ENCODE measurements at places on chromosomes 7 and 10. TPM values are rescaled to one million over a fixed set of nuclear protein-coding genes. Genes with fewer than 3 reads are reported as not detected.

- no peak for DNase-seq
These were observed 221.4 kb upstream of the PITRM1 start for GRCh38 chr10:3393958-3394357.

DNA sequence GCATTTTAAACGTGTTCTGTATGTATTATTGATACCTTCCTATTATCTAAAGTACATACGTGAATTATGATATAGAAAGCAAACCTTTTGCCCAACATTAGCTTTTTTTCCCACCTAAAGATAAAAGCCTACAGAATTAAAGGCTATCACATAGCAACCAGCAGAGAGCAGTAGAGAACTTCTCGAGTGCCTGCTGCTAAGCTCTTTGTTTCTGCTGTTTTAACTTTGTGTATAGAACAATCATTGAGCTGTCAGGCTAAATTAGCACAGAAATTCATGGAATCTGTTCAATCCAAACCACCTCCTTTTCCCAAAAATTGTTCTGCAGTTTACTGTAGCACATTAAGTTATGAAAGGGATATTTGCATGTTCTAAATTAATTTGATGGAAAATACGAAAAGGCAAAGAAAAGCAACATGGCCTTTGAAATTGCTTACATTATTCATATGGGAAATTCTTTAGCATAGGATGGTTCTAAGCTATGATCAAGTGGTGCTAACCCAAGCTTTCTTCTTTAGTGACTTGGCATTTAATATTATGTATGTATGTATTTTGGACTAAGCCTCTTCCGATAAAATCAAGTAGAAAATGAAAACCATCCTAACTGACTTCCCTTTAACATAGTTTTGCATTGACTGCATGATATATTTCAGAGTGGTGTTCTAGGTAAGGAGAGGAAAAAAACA lies 1288.5 kb downstream of the GATA3 start:
- DNase-seq: peak; percentile 42

DNA sequence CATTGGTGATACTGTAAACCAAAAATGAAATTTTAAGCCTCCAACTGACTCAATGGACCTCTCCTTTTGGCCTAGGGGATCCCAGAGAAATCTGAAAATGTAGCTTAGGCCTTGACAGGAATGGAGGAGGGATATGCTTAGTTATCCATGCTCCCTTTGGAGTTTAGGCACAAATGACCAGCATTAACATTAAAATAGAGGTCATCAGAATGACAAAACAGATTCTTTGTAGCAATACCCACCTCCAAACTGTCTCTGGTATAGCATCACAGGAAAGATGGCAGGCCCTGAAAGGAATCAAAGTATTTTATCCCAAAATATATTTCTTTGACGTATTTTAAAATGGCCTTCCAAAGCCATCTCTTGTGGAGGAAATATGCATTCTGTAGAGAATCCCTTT lies 39.1 kb upstream of the LRRN3 start:
- no peak for DNase-seq

GRCh38 chr10:81843042-81843441 lies 32.0 kb upstream of the NRG3 start:
- peak; percentile 34 for DNase-seq

DNA sequence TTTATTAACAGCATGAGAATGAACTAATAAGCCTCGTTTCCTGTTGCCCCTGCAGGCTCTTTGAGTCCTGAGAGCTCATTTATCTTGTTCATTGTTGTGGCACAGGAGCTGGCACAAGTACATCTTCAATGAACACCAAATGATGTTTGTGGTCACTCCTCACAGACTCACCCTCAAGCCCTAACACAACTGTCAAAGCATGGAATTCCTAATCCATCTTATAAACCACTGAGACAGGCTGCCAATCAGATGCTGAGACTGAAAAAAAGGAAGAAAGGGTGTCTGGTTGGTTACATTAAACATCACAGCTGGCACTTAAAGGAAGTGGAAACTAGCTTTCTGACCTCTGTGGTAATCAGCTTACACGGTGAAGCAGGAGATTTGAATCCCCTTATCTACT lies 7.7 kb upstream of the CCDC172 start:
- DNase-seq: no peak

- DNase-seq: no peak
These were observed 27.0 kb downstream of the RAPGEF5 start for GRCh38 chr7:22329816-22330524.

DNA sequence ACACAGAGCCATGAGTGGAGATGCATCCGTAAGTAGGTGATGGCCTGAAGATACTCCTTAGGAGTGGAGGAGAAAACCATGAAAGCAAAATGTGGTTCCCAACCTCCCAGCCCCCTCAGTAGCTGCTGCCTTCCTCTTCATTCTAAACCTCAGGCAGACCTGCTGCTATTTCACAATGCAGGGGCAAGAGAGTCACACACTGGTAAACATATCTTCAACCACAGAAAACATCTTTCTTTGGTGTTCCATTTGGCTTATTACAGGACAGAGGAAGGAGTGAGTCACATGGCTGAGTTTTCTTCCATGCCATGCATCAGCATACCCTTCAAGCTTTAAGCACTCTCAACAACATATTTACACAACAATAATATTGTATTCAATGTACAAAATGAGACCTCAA lies 342.1 kb downstream of the BMPER start:
- DNase-seq: no peak

- peak; percentile 46 for DNase-seq
These were observed 31.3 kb downstream of the THNSL1 start for GRCh38 chr10:25047591-25048301.

- DNase-seq: no peak
These were observed 31.9 kb downstream of the WASL start for GRCh38 chr7:123716877-123717276.

DNA sequence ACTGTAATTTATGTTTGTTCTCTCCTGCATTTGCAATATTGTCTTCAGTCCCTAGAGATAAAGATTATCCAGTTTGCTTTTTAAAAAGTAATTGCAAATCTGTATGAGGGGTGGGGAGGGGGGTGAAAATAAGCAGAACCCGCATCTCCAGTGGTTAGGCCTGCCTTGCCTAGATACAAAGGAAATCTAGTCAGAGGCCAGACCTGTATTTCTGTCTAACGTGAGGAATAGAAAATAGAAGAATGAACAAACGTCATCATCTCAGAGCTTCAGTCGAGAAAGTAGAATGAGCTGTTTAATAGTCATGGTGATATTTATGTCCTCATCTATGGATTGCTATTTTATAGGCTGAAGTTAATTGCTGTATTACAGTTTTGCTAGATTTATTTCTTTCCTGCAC lies 284.2 kb downstream of the BICC1 start:
- DNase-seq: no peak

- no peak for DNase-seq
These were observed 1.8 kb downstream of the PON3 start for GRCh38 chr7:95394370-95394769.

DNA sequence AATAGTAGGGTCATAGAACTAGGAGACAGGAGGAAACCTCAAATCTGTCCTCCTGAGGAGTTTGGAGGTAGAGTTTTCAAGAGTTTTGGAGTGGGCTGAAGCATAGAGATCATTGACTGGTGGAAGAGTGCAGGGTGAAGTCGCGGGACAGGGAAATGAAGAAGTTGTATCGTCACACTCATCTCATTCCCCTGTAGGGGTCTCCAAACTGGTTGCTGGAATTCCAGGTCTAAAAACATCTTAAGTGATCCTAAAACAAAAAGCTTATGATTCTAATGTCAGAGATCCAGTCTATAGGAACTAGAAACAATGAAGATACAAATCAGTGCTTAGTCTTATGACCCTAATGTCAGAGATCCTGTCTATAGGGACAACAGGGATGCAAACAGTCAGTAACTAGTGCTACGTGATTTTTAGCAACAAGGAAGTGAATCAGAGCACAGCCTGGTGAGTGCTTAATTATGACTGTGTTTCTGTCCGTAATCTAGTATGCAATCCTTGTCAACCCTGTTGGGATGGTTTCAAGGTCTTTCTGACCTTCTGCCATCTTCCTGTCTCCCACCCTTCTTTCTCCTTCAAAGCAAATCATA lies 139.4 kb downstream of the SKIDA1 start:
- no peak for DNase-seq

- DNase-seq: no peak
These were observed 15.8 kb upstream of the TMEM236 start for GRCh38 chr10:17736223-17736622.

DNA sequence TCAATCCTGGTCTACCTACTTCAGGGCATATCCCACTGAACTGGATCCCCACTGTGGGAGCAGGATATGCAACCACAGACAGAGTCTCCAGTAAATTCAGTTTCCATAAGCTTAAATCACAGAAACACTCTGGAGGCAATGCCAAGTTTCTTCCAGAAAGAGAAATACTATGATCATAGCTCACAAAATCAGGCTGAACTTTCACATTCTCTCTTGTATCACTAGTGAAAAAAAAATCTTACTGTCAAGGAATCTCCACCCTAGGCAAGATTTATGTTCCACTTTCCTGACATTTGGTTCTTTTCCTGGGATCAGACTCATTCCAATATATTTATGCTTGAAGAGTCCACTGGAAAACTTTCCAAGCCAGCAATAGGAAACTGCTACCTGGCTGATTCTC lies 749.0 kb downstream of the SUGCT start:
- DNase-seq: no peak

DNA sequence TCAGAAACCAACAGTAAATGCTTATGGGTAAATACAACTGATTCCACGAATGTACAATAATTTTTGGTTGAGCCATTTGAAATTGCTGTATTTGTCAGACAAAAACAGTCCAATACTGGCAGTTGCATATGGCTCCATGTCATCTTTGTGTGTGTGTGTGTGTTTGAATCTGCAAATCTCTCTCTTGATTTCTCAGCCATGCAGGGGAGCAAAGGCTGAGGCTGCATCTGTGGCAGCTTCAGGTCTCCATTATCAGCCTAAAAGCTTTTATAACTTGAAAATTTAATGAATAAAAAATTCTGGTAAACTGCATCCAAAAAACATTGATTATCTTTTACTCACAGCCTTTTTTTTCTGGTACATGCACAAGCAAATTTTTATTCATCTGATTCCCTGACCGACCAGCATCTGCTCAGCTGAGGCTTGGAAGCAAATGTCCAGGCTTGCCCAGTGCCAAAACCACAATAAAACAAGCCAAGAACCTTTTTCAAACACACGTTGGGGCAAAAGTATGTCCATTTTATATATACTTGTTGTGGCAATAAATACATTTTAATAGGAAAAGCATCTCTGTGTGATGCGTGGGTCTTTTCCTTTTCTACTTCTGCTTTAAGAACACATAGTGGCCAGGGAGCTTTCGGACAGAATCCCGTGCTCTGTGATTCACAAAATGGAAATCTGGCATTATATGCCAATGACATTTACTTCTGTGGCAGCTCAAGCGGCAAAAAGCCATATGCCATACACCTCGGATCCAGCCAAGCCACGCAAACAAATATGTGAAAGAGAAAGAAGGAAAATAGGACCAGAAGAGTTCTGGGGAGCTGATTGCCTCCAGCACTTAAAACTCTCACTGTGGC lies 275.6 kb upstream of the AOAH start:
- no peak for DNase-seq

DNA sequence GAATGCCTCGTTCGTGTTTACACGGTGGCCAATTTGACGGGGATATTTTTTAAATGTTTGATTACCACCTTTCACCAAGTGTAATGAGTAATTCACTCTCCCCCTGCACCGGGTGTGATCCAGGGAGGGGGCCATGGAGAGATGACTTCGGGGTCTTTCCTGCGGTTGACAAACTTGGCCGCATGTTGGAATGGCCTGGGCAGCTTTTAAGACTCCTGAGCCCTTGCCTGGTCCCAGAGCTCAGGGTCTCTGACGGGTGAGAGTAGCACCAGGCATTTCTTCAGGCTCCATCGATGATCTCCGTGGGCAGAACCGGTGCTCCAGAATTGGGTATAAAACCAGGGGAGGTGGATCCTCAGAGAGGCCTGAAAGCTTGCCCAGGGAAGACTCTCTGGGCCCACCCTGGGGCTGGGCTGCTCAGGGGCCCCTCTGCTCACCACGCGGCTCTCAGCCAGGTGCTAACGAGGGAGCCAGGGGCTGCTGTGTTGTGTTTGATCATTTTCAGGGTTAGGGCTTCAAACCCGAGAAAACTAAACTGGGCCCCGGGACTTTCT lies 882 bp downstream of the ZNF282 start:
- peak; percentile 49 for DNase-seq

DNA sequence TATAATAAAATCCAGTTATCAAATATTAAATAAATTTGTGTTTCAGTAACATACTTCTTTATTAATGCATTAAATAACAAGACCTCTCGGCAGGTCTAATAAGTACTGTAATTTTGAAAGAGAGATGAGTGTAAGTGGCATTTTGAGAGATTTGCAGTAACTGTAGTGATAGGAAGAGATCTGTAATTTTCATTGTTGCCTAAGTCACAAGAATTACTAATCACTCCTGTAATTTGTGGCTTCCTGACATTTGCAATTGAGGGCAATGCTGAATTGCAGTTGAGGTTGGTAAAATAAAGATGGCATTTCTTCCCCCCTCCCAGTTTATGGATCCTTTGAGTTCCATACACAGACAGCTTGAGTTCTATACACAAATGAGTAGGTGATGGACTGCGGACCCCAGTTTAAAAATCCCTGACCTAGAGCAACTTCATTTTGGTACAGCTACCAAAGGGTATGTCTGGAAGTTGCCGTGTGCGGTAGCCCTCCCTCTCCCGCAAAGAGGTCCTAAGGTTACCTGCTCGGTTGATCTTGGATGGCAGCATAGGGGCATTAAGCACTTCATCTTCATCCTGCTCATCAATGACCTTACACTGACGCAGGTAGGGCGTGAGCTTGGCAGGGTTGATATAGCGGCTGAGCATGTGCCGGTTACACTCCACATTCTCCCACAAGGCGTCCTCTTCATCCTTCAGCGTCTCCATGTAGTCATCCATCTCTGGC lies 96.4 kb downstream of the CARD11 start:
- no peak for DNase-seq

DNA sequence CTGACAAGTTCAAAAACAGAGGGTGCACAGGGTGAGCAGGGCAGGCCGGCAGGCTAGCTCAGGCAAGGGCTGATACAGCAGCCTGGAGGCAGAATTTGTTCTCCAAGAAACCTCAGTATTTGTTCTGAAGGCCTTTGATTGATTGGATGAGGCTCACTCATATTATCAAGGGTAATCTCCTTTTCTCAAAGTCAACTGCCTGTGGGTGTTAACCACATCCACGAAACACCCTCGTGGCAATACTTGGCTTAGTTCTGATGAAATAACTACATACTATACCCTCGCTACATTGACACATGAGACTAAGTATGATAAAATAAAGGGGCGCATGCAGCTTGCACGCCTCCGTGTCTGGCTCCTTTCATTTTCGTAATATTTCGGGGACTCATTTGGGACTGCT lies 4.4 kb upstream of the PPP2R2D start:
- no peak for DNase-seq

Gene OR2A42
- total RNA-seq: not detected

Gene SOSTDC1
- total RNA-seq: not detected

Gene RBP4
- total RNA-seq: not detected

Gene STAG3
- 0.55 TPM for total RNA-seq

Gene TPK1
- 9.3 TPM for total RNA-seq

Gene NUDCD3
- 137 TPM for total RNA-seq

All from endothelial cell of umbilical vein (primary cell).